ENCODE measurements at places on chromosomes 7 and 10. TPM values are rescaled to one million over a fixed set of nuclear protein-coding genes. Genes with fewer than 3 reads are reported as not detected.

- no peak for DNase-seq
Measured at GRCh38 chr10:75717126-75717916, 285.9 kb downstream of the LRMDA start.

RHEB gene
- 83.3 TPM for total RNA-seq

OR2A42 gene
- not detected for total RNA-seq

ZNF789 gene
- 4.2 TPM for total RNA-seq

DNA sequence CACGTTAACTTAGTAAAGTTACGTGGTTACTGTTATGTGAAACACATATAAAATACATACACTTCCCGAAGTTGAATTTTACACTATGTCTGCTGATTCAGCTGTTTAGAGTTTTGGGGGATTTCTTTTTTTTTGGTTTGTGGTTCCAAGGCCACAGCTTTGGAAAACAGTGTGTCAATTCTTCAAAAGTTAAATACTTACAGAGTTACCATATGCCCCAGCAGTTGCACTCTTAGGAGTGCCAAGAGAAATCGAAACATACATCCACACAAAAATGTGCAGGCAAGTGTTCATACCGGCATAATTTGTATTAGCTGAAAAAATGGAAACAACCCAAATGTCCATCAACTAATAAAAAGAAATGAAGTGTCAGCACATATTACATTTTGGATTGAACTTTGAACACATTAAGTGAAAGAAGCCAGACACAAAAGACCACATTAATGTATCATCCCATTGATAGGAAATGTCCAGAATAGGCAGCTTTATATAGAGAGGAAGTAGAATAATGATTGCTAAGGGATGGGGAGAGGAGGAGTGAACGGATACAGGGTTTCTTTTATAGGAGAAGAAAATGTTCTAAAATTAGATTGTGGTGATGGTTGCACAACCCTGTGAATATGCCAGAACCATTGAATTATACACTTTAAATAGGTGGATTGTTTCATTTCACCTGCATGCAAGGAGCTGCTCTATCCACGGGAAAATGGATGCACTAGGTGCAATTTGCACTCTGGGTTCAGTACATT is 17.6 kb downstream of the APBB1IP start:
- DNase-seq, result no peak

DNA sequence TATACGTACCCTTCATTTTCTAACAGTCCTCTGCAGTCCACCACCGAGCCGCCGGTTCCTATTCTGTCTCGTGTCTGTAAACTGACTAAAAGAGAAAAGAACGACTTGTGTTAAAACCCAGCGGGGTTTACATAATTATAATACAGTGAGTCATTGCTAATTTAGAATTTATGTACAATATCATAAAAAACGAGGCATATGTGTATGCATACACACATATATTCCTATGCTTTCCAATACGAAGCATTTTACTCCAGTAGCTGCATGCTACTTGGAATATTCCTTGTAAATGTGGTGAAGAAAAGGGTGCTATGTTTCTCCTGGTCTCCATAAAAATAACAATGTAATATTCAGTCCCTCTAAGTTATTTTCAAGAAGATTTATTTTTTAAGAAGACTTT is 89.1 kb downstream of the SMURF1 start:
- no peak for DNase-seq

NODAL gene
- 0.14 TPM for total RNA-seq

GRCh38 chr7:53642866-53643265 is 607.4 kb downstream of the POM121L12 start:
- no peak for DNase-seq

- no peak for DNase-seq
Measured at GRCh38 chr7:157402911-157403534, 66.2 kb downstream of the DNAJB6 start.

TFEC gene
- not detected for total RNA-seq

GRCh38 chr7:117992635-117993376 is 119.6 kb upstream of the CTTNBP2 start:
- DNase-seq, result no peak

GRCh38 chr7:99142727-99143520 is 984 bp downstream of the SMURF1 start:
- DNase-seq, result peak; percentile 96

FAM221A gene
- total RNA-seq, result 0.67 TPM

GRCh38 chr10:127115100-127115499 is 81.3 kb downstream of the INSYN2A start:
- DNase-seq, result no peak

UNC5B gene
- 0.67 TPM for total RNA-seq

All from foreskin keratinocyte (primary cell).